ENCODE measurements at places on chromosomes 5 and 9.

GRCh38 chr9:135075234-135076142 is 12.0 kb upstream of the OLFM1 start:
- no peak for DNase-seq

- no peak for DNase-seq
Observed at GRCh38 chr5:57219386-57219785, 45.5 kb downstream of the GPBP1 start.

DNA sequence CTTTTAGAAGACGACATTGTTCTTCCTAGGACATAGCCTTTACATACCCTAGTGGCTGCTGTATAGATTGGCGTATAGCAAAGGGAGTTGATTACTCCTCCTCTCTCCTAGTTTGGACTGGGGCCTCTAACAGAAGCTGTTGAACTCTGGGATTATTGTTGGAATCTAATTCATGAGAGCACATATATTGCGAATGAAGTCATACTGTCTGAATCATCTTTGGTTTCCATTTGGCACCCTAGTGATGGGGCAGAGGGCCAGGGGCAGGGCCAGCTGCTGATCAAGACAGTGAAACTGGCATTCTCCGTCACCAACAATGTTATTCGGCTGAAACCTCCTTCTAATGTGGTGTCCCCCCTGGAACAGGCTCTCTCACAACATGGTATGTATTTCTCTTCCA is 40.3 kb downstream of the NUP188 start:
- DNase-seq: no peak

DNA sequence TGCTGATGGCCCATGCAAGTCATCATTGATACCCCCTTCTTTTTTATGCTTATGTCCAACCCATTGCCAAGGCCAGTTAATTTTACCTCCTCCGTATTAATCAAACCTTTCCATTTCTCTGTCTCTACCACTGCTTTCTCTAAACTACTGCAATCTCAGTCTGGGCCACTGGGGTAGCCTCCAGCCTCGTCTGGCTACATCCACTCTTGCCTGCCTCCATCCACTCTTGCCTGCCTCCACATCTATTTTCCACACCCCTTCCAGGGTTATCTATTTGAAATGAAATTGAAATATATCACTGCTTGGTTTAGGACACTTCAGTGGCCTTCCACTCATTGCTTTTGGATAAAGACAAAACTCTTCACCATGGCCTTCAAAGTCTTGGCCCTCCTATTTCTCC is 425.3 kb upstream of the CLINT1 start:
- no peak for DNase-seq

GRCh38 chr9:89387197-89387849 is 69.0 kb downstream of the SECISBP2 start:
- DNase-seq: no peak

DNA sequence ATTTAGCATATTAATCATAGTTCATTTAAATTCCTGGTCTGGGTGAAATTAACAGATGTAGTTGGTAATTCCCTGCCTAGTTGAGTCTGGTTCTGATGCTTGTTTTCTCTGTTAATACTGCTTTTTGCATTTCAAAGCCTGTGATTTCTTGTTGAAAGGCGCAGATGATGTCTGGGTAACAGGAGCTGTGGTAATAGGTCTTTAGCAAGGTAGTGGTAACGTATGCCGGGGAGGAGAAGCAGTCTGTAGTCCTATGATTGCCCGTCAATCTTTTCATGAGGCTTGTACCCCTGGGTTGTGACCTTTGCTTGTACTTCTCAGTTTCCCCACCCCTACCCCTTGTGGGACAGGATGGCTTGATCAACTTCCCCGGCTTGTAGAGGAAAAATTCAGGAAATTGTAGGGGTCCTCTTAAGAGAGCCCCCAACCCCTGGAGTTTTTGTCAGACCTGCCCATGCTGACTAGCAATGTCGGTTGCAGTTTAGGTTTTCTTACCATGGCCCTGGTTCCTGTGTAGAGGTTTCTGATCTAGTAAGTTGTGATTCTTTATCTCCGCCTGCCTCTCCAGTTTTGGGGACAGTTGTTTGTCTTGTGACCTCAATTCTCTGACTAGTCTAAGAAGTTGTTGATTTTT is 55.4 kb downstream of the SPIN1 start:
- DNase-seq: no peak

GRCh38 chr9:116656977-116657376 is 30.1 kb upstream of the TRIM32 start:
- no peak for DNase-seq

DNA sequence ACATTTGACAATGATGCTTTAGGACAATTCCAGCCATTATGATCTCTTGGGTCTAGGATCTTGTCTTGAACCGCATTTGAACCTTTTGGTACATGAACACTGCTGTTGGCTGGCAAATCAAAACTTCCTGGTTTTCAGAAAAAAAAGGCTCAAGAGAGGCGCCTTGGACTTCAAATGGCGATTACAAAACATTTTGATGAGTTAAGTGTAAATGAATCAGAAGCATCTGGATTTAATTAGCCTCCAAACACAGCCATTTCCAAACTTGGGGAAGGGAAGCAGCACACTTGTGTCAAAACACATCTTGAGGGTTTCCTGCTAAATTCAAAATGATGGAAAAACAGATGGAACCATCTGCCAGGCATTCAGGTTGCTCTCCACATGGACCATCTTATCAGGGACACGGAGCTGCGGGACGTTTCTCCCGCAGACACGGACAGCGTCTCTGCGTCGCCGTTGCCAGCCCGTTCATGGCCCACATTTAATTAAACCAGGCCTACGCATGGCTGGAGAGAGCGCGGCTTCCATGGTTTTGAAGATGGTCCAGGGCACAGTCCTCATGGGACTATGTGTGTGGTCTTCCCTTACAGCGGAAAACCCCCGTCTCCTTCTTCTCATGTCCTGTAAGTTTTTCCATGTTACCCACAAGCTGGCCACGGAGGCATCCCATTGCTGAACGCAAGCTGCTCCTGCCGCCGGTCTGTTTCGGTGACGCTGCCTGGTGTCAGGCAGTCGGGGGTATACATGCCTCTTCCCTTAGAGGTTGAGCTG is 55.8 kb upstream of the PTCH1 start:
- DNase-seq: no peak

GRCh38 chr9:16482764-16483163 is 387.7 kb downstream of the BNC2 start:
- no peak for DNase-seq

DNA sequence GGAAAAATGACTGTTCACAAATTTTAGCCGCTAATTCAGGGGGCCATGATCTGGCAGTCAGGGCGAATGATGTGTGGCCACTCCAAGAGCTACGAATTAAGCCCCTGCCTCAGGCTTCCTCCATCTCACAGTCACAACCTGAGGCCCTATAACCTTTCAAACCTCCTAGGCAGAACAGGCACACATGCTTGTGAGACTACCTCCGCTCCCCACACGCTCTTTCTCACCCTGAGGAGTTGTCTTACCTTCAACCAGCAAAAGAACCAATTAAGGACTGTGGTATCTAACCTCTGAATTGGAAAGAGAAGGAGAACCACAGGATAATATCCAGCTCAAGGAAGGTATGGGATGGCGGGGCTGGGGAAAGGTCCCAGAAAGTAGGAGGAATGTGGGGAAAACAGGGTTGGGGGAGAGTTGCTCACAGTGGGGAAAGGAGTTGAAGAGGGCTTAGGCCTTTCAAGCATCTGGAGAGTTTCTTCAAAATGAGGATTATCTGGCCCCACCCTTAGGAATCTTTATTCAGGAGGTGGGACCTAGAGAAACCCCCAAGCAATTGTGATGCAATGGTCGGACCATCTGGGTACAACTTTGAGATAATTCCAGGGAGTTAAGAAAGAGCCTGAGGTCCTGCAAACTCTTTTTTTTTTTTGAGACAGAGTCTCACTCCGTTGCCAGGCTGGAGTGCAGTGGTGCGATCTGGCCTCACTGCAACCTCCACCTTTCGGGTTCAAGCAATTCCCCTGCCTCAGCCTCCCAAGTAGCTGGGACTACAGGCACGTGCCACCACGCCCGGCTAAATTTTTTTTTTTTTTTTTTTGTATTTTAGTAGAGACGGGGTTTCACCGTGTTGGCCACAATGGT is 5.5 kb downstream of the PCDH1 start:
- no peak for DNase-seq

GRCh38 chr5:59466271-59466670 is 427.3 kb downstream of the PDE4D start:
- DNase-seq: no peak

DNA sequence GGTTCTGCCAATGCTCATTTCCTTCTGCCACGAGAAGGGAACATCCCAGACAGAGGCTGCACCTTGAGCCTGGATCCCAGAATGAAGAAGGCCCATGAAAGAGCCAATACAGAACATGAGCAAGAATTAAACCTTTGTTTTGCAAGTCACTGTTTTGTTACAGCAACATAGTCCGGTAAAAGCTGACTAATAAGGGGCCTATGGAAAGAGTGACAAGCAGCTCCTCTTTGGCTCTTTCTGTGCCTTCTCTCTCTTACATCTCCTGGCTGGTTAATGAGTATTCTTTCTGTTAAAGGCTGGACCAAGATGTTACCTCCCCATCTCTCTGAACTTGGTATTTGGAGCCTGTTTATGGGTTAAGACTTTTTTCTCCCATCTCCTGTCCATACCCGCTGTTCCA is 10.8 kb downstream of the GFRA3 start:
- no peak for DNase-seq

GRCh38 chr9:80076162-80076561 is 504.4 kb downstream of the TLE4 start:
- DNase-seq: no peak

- no peak for DNase-seq
Observed at GRCh38 chr5:63570752-63571151, 391.5 kb downstream of the HTR1A start.
